Adrenal gland (tissue), 19 donors: ENCODE measurements at places on chromosomes 3 and 15. TPM values are rescaled to one million over a fixed set of nuclear protein-coding genes. Genes with fewer than 3 reads are reported as not detected.

The CP gene
- 7.1 TPM for total RNA-seq

The RNU5B-1 gene
- not detected for total RNA-seq

The LARP6 gene
- total RNA-seq: 6.2 TPM

The CD96 gene
- 5.6 TPM for total RNA-seq

The PAQR5 gene
- 38.0 TPM for total RNA-seq

The CPNE9 gene
- 1.5 TPM for total RNA-seq

The DLL4 gene
- total RNA-seq: 1.9 TPM

The TM4SF1 gene
- total RNA-seq: 65.9 TPM

The DNAJA4 gene
- total RNA-seq: 14.7 TPM

The ZBED2 gene
- total RNA-seq: not detected

The GORASP1 gene
- total RNA-seq: 30.6 TPM

The CYP11A1 gene
- 635 TPM for total RNA-seq

The REC114 gene
- total RNA-seq: not detected

The MYL3 gene
- 12.1 TPM for total RNA-seq

The NUP210 gene
- 11.0 TPM for total RNA-seq

The CXCR6 gene
- 1.0 TPM for total RNA-seq

The LXN gene
- 39.3 TPM for total RNA-seq

The ZCWPW2 gene
- 2.1 TPM for total RNA-seq

The ANKUB1 gene
- not detected for total RNA-seq

The RASGRF1 gene
- 0.28 TPM for total RNA-seq
